ENCODE measurements at places on chromosomes 12 and 14.

DNA sequence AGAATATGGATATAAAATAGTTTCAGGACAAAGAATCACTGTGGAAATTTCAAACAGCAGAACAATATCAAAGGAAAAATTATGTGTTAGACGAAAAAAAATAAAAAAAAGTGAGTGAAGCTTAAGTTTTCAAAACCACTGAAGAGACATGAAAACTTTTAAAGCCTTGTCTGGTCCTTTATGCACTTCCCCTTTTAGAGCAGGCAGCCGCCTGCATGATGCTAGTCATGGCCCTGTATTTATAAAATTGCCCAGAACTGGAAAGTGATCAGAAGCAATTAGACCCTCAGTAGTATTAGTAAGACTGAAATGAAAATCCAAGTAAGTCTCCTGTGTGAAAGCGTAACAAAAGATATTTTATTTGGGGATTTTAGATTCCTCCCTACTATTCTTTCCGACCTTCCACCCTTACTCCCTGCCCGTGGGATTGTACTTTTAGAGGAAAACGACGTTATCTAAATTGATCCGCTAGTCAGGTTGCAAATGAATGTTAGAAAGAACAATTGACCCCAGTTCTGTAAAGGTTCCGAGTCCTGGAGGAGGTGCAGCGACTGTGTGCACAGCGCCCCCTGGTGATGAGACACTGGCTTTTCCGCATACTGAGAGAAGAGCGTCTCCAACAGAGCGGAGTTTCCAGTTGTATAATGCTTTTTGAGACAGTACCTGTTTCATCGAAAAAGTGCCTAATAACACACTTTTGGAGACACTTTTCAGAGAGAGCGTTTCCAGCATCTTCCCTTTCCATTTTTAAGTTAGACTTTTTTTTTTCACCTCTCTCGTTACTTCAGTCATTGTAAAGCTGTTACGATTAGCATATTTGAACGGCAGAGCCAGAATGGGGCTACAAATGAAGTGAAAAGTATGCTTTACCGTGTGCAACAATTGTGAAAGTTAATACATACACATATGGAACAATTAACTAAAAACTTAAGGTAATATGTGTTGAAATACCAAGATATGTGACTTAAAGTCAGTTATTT, 12.4 kb downstream of the MGST1 start:
- no peak for DNase-seq

DNA sequence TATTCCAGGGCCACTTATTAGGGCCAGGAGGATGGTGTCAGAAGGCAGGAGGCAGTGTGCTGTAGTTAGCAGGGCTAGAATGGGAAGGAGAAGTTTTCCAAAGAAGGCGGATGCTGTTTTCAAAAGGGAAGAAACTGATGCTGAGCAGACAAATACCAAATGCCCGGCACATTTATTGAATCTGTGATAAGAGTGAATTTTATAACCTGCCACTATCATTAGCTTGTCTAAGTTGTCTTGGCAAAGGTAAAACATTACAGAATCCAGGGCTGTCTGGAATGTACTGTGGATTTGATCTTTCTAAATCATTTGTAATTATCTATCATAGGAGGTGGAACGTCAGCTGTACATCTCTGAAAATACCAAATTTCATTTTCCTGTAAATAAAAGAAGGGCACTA, 40.8 kb downstream of the NDUFA12 start:
- DNase-seq = no peak

GRCh38 chr12:90126125-90126524, 417.5 kb upstream of the ATP2B1 start:
- no peak for DNase-seq

GRCh38 chr12:119156401-119157044, 22.2 kb upstream of the HSPB8 start:
- no peak for DNase-seq

DNA sequence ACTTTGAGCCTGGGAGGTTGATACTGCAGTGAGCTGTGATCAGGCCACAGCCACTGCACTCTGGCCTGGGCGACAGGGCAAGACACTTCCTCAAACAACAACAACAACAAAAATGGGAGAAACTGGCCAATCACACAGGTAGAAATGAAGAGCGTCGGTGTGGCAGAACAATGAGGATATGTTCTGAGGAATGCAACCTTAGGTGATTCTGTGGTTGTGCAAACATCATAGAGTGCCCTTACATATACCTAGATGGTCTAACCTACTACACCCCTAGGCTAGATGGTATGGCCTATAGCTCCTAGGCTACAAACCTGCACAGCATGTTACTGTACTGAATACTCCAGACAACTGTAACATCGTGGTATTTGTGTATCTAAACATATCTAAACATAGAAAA, 3.7 kb upstream of the PRDM4 start:
- no peak for DNase-seq

All from activated effector memory CD4-positive, alpha-beta T cell treated with Interleukin-2 at 50 U/mL for 16 hours (primary cell).